ENCODE measurements at places on chromosomes 11 and 22. TPM values are rescaled to one million over a fixed set of nuclear protein-coding genes. Genes with fewer than 3 reads are reported as not detected.
A peak's percentile ranks its signal among the peaks of the same experiment; 100 is the strongest.

MOGAT2 gene
- total RNA-seq = 8.2 TPM

AGBL2 gene
- 4.9 TPM for total RNA-seq

FTH1 gene
- 2,368 TPM for total RNA-seq

INPPL1 gene
- total RNA-seq = 144 TPM

SCGB1D2 gene
- total RNA-seq = not detected

MS4A2 gene
- 3.0 TPM for total RNA-seq

BATF2 gene
- total RNA-seq = 4.6 TPM

CHST1 gene
- 0.81 TPM for total RNA-seq

TAGLN gene
- total RNA-seq = 1,521 TPM

DNA sequence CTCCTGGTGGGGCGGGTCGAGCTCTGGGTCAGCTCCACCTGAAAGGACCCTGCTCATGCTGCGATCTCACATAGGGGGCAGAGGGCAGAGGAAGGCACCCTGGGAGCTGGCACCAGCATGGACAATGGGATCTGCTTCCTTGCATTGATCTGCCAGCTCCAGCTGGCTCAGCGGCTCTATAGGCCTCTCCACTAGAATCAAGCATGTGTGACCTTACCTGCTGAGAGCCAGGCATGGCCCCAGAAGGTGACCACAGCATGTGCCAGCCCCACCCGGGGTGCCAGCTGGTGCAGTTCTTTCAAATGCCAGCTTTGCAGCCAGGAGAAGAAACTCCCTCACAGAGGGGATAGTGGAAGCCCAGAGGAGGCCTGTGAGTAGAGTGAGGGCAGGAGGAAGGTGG, 22.0 kb upstream of the KLHL35 start:
- DNase-seq = no peak

GRCh38 chr22:21760640-21761039, 25.0 kb upstream of the YPEL1 start:
- no peak for DNase-seq

DNA sequence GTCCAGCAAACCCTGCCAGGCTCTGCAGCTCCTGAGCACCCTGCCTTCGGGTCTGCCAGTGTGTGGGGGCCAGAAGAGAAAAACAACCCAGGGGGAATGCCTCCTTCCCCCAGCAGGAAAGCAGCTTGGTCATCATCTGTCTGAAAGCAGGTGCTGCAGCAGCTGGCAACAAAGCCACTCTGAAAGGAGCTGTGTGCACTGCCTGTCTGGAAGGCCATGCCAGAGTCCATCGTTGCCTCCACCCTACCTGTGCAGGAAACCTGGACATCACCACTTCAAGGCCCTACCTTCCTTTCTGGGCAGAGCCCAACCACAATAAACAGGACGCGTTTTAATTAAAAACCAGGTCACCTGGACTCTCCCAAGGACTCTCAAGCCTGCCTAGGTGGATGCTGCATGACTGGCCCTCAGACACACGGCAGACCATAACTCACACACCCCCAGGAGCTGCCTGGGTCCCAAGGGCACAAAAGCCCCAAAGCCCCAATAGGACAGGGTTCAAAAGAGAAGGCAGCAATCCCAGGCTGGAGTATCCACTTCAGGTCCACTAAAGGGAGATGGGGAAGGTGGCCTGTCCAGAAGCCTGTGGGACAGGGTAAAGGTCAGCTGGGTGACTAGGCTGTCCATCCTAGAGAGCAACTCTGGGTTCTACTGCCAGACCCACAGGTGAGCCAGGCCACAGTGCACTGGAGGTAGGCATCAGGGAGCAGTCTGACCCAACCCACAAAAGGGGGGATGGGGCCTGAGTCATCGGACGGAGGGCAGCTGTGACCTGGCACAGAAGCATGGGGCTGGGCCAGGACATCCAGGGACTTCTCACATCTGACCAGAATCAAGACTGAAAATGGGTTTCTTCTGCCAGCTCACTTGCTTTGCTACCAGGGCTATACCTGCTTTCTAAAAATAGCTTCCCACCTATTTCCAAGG, 6.1 kb downstream of the GNB1L start:
- no peak for DNase-seq

GRCh38 chr11:17978553-17979287, 34.1 kb downstream of the SERGEF start:
- no peak for DNase-seq

DNA sequence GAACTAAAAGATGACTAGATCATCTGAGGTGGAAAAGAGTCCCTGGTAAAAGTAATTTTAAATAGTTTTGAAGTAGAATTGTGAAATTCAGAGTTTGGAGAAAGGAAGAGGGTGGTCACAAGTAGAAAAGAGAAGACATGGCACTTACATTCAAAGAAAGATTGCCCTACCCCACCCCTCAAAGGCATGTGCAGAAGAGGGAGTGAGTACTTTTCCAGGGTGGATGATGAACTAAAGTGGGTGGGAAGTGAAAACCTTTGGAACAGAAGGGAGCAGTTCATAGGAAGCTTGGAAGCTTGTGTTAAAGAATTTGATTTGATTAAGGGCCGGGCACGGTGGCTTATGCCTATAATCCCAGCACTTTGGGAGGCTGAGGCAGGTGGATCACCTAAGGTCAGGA, 23.6 kb downstream of the SREBF2 start:
- no peak for DNase-seq

DNA sequence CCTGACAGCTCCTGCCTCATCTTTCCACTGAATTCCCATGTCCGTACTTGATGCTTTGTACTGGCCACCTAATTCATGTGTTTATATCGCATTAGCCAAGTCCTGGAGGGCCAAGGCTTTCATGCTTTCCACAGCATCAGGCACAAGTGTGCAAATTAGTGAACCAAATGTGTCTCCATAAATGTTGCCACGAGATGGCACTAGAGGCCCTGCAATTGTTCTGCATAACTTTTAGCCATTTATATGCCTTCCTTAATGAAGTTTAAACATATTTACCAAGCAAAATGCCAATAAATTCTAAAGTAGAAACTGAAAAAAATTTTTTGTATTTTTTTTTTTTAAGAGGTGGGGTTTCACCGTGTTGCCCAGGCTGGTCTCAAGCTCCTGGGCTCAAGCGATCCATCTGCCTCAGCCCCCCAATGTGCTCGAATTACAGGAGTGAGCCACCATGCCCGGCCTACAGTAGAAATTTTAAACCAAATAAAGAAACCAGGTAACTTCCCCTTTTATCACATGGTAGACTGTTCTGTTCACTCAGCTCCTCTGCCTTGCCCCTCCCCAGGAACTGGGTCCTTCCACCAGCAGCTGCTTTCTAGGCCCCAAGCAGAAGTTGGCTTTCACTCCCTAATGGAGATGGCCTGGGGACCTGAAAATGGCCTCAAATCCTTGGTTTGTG, 20.8 kb upstream of the IL18BP start:
- no peak for DNase-seq

DNA sequence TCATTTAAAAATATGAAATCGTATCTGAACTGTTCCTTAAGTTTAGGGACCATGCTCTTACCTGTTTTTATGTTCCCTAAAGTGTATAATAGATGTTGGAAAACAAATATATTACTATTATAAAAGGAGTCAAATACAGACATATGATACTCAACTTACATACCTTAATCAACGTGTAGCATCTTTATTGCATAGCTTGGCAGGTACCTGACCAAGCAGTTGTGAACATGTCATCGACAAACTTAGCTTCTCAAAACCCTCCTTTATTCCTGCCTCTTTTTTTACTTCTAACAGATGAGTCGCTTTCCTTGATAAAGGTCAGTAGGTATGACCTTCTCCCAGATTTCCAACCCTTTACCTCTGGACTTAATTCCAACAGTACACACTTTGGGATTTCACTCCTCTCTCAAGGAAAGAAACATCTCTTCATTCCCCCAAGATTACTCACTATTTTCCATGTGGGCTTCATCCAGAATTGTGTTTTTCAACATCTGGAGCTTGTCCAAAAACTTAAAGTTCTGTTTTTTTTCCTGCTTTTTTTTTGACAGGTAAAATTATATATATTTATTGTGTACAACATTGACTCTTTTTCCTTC, 11.9 kb downstream of the HIPK3 start:
- no peak for DNase-seq

DNA sequence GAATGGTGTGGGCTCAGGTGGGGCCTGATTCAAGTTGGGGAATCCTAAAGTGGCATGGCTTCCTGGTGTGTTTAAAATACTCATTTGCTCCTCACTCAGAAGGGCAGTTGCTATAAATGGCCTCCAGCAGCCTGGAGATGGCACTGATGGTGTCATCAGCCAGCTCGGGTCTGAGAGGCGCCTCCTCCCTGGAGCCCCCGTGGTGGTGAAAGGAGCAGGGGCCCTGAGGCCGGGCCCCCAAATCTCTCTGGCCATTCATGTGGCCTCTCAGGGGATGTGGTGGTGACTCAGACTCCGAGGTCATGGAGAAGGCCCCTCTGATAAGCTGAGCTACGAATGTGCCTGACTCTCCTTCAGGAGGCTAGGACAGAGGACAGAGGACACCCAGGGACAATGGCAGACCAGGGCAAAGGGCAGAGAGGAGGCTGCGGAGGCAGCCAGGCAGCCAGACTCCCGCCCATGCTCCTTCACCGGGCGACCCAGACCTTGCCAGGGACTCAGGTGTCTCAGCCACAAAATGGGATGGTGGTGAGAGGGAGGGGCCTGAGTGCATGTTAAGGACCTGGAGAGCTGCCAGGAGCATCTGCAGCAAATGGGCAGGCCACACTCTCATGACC, 129.2 kb downstream of the CTTN start:
- DNase-seq = no peak

DNA sequence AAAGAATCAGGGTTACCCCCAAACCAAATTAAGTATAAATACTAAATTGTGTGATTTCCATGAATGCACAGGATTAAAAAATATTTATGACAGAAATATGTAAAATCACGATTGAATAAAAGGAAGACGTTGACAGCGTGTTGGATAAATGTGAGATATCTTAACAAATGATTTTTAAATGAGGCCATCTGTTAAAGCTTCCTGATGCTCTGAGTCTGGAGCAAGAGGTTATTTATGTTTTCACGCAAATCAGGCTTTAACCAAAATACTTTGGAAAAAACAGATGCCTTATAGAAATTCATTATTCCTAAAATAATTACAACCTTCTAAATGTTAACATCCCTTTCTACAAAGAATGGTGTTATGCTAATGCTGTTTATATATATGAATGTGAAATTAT, 123.3 kb downstream of the PAX6 start:
- no peak for DNase-seq

GRCh38 chr11:815675-816432, 2.9 kb upstream of the PNPLA2 start:
- DNase-seq = no peak

DNA sequence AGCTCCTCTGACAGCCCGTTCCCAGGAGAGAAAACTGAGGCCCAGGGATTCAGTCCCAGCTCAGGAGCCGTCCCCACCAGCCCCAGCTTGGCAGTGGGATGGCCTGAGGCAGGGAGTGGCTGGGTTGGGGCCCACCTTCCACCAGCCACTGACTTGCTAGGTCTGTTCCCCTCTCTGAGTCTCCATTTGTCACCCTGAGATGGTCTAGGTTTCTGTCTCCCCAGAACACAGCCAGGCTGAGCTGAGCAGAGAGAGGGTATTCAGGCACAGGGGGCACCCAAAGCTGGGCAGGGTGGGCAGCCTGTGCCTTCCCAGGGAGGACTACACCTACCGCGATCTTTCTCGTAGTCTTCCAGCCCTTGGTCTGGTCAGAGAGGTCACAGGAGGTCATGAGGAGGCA, 95.7 kb downstream of the PDE2A start:
- no peak for DNase-seq

DNA sequence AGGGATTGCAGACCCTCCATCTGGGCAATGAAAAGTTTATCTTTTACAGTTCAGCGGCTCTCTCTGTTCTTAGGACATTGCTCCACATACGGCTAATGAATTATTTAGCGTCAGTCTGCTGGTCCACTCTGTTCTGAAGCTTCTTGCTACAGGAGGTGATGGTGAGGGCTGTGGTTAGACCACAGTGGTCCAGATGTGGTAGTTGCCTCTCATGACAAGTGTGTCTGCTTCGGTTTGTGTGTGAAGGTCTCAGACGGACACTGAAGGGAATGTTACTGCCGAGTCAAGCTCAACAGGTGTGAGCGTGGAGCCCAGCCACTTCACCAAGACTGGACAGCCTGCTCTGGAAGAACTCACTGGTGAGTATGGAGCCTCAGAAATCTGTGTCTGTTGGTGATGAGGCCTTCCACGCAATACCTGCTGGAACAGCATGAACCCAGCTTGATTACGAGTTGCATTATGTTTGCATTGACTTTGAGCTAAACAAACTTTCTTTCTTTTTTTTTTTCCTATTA, 220.8 kb downstream of the DBX1 start:
- no peak for DNase-seq

DNA sequence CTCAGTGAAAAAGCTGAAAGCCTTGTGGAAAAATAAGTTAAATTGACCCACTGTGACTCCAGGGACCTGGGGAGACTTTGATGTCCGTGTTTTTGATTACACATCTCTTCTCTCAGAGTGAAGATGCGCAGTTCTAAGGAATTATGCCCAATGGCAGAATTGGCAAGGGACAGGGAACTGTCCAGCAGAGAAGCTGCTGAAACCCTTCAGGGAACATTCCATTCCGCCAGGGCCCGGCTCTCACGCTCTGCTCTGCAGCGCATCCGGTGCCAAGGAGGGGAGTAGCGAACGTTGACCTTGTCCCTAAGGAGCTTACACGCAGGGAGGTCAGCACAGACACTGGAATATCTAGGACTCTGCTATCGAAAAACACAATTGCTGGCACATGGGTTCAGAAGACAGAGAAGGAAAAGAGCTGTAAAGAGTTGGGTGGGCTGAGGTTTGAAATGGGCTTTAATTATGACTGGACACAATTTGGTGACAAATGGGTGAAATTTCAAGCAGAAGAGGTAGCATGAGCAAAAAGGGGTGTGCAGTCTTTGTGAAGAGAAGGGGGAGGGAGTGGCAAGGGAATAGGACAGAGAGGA, 64.5 kb upstream of the B3GAT1 start:
- DNase-seq = peak; percentile 38

- DNase-seq = no peak
Measured at GRCh38 chr11:93704237-93704636, 37.1 kb downstream of the TAF1D start.

GRCh38 chr11:128624269-128625175, 37.2 kb upstream of the ETS1 start:
- DNase-seq = no peak

DNA sequence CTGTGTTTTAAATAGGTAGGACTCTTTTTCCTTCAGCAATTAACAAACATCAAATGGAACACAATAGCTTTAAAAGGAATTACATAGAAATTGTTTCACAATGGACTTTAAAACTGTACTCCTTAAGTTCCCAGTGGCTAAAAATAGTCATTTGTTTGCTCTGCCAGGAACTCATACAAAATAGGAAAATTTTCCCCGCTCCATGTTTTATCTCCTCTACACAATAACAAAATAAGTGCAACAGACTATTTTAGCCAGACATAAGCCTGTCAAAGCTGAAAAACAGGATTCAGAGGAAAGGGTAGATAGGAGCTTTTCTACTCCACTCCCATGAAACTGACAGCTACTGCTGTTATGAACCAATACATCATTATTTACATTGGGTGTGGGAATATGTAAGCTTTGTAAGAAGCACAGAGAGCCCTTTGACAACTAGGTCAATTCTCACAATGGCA, 90.1 kb downstream of the STK33 start:
- DNase-seq = no peak

- DNase-seq = peak; percentile 86
Measured at GRCh38 chr11:3000032-3000961, 8.2 kb upstream of the NAP1L4 start.

GRCh38 chr22:19143967-19144400, 467 bp downstream of the ESS2 start:
- no peak for DNase-seq

GRCh38 chr11:69943066-69943465, 123.8 kb upstream of the FGF3 start:
- no peak for DNase-seq
